Common myeloid progenitor, CD34-positive (primary cell): ENCODE measurements at places on chromosomes 1 and 21.

DNA sequence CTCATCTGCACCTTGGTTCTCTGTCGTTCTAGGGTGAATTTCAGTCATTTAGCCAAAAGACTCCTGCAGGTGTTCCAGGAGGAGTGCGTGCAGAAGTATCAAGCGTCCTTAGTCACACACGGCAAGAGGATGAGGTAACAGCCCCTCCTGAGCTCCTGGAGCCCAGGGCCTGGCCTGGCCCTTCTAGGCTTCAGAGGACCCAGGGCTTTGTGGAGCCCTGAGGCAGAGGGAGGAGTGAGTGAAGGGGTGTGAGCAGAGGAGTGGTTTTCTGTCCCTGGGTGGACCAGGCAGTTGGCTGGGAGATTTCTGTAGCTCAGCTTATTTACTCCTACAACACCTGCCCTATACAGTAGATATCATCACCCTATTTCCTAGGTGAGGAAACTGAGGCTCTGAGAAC lies 15.7 kb upstream of the RASSF5 start:
- no peak for DNase-seq

GRCh38 chr1:117585086-117585485 lies 20.8 kb upstream of the TENT5C start:
- DNase-seq: no peak

DNA sequence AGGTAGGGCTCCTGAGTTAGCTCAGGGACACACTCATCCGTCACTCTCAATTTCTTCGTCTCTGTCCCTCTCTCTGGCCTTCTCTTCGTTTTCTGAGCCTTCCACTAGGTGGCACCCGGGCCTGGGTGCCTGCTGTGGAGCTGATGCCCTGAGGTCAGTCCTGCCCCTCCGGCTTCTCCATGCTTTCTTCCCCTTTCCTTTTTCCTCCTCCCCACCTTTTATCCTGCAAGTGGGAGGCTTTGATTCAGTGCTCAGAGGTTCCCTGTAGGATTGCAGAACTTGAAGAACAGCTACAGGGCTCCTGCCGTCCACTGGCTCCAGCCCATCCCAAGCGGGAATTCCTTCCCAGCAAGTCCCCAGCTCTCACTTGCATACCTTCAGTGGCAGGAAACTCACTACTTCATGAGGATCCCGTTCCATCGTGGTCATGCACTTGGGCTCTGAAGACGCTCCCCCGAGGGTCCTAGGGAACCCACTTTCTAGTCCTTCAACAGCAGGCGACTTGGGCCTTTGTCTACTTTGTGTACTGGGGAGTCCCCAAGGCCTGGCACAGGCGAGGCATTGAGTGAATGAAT lies 45.6 kb downstream of the SRRM1 start:
- DNase-seq: peak; percentile 53

GRCh38 chr1:35406103-35406502 lies 137.6 kb downstream of the ZMYM4 start:
- no peak for DNase-seq

DNA sequence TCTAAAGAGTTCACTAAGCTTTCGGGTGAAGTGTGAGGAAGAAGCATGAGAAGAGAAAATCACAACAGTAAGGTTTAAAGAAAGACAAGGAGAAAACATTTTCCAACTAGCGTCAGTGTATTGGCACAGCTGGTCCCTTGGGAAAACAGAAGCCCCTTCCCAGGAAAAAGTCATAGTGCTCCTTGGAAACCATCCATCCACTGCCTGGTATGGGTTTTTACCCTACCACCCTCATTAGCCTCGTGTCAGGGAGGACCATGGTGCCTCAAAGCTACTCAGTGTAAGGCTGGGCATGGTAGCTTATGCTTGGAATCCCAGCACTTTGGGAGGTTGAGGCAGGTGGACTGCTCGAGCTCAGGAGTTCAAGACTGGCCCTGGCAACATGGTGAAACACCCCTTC lies 12.7 kb downstream of the AADACL4 start:
- no peak for DNase-seq

- no peak for DNase-seq
These were observed 230.1 kb downstream of the ADGRL2 start for GRCh38 chr1:82030830-82031229.

- DNase-seq: peak; percentile 14
These were observed 410.1 kb upstream of the PLXNA2 start for GRCh38 chr1:208654241-208654640.
